Stimulated activated CD8-positive, alpha-beta memory T cell treated with anti-CD3 and anti-CD28 coated beads, Interleukin-12 subunit alpha, Interleukin-12 subunit beta, amount 100 ng/mL, for 1 hour (primary cell): ENCODE measurements at places on chromosomes 13 and 19.

- DNase-seq = no peak
Observed at GRCh38 chr13:23381866-23382265, 51.6 kb downstream of the SACS start.

DNA sequence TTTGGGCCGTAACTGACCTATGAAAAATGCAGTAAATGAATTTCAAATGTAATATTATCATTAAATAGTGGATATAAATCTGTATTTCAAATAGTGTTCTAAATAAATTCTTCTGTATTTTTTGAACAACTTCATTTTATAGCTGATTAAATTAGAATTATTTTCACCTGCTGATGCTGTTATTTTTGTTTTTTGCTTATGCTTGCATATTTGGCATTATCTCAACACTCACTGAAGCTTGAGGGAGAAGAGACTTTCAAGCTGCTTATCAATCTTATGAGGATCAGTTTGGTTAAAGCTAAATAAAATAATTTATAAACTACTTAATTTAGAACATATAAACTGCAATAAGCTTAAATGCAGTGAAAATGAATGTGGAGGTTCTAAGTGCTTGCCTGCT, 251.3 kb upstream of the PCDH9 start:
- DNase-seq = no peak

DNA sequence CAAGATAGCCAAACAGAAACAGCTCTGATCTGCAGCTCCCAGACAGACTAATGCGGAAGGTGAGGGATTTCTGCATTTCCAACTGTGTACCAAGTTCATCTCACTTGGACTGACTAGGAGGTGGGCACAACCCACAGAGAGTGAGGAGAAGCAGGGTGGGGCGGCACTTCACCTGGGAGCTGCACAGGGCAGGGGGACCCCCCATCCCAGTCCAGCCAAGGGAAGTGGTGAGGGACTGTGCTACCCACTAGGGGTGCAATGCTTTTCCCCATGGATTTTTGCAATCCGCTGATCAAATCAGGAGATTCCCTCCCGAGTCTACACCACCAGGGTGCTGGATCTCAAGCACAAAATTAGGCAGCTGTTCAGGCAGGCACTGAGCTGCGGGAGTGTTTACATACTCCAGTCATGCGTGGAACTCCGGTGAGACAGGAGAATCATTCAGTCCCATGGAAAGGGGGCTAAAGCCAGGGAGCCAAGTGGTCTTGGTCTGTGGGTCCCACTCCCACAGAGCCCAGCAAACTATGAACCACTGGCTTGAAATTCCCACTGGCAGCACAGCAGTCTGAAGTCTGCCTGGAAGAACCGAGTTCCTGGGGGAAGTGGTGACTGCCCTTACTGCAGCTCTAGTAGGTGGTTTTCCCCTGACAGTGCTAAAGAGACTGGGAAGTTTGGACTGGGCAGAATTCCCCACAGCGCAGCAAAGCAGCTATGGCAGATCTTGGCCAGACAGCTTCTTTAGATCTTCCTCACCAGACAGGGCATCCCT, 85.1 kb upstream of the UFM1 start:
- no peak for DNase-seq

- no peak for DNase-seq
Observed at GRCh38 chr13:70043685-70044084, 63.9 kb upstream of the ATXN8OS start.

- no peak for DNase-seq
Observed at GRCh38 chr13:43277142-43277541, 253.8 kb downstream of the DNAJC15 start.

- no peak for DNase-seq
Observed at GRCh38 chr19:8320564-8321066, 560 bp downstream of the NDUFA7 start.

- DNase-seq = no peak
Observed at GRCh38 chr19:4012975-4013634, 5.6 kb downstream of the PIAS4 start.

DNA sequence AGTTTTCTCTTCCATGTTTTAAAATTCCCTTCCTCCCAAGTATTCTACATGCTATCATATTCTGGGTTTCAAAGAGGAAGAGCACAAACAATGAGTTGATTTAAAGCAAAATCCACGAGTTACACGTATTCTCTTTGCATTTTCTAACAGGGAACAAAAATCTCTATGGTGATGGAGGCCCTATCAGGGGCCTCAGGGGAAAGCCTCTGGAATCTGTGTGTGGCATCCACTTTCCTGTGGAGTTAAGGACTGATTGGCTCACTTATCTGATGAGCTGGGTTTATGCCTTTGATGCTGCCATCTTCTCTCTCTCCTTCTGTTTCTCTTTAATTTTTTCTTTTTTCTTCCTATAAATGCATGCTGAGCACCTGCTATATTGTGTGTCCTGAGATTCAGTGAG, 14.8 kb downstream of the OLFM4 start:
- DNase-seq = no peak

GRCh38 chr13:77184455-77184854, 142.4 kb downstream of the MYCBP2 start:
- DNase-seq = no peak

DNA sequence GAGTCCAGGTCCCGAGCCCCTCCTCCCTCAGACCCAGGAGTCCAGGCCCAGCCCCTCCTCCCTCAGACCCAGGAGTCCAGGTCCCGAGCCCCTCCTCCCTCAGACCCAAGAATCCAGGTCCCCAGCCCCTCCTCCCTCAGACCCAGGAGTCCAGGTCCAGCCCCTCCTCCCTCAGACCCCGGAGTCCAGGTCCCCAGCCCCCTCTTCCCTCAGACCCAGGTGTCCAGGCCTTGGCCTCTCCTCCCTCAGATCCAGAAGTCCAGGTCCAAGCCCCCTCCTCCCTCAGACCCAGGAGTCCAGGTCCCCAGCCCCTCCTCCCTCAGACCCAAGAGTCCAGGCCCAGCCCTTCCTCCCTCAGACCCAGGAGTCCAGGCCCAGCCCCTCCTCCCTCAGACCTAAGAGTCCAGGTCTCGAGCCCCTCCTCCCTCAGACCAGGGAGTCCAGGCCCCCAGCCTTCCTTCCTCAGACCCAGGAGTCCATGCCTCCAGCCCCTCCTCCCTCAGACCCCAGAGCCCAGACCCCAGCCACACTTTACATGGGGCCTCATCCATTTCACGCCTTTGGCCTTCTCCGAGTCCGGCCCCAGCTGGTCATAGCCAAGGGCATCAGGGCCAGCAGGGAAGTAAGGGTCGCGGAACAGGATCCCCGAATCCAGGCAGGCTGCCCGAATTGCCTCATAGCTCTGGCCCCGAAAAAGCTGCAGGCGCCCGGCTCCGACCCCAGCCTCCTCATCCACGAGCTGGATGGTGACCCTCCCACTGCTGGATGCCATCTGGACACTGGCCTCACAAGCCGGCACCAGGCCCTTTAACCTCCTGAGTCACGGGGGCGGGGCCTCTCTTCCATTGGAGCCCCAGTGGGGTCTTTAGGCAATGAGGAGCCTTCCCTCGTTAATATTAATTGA, 628 bp downstream of the CAPN12 start:
- DNase-seq = no peak

DNA sequence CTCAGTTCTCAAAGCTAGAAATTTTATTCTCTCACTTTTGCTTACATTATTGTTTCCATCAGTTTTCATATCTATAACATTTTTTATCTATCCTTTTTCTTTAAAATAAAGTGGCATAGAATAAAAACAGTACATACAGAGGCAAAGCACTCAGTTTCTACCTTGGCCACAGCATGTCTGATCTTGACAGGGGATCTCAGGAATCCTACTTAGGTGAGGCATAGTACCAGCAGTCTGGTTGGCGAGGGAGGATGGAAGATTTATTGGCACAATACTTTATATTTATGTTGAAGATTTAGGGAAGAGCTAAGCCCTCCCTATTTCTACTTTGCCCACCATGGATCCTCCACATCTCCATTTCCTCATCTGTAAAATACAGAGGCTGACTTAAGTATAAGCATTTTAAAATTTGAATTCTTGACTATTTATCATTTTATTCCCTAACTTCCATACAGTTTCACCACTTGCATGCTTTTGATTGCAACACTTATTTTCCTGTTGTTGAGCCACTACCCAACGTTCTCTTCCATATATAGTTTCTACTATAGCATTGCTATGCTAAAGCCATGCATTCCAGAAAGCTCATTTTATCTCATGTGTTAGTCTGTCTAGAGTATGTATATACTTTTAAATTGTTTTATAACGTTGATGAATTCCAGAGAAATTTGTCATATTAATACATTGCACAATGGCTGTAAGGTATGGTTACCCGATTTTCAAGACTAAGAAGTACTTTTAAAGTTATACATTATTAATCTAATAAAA, 506.7 kb downstream of the KCTD12 start:
- DNase-seq = no peak

DNA sequence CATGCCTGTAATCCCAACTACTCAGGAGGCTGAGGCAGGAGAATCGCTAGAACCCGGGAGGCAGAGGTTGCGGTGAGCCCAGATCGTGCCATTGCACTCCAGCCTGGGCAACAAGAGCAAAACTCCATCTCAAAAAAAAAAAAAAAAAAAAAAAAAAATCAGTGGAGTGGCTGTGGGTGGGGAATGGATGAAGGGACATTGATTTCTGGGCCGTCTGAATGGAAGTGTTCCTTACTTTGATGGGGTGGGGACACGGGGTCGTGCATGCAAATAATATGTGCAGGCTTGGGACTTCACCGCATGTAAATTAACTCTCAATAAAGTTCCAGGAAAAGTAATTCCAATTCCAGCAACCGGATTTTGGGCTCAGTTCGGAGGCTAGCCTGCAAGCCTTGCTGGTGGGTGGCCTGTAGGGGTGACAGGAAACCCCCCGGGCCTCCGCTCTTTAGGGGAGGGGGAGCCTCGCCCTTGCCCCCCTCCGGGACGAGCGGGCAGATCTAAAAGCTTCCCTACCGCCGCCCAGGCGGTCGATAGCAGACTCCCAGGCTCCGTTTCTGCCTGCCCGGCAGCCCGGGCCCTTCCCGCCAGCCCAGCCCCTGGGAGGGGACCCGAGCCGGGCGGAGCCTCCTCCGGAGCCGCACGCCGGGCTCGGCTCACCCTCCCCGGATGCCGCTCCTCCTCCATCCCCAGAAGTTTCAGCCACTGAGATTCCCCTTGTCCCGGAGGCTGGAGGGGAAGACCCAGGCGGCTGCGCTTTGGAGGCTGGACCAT, 48.0 kb upstream of the ADGRE5 start:
- no peak for DNase-seq

- DNase-seq = no peak
Observed at GRCh38 chr19:3386447-3387234, 20.3 kb downstream of the NFIC start.

DNA sequence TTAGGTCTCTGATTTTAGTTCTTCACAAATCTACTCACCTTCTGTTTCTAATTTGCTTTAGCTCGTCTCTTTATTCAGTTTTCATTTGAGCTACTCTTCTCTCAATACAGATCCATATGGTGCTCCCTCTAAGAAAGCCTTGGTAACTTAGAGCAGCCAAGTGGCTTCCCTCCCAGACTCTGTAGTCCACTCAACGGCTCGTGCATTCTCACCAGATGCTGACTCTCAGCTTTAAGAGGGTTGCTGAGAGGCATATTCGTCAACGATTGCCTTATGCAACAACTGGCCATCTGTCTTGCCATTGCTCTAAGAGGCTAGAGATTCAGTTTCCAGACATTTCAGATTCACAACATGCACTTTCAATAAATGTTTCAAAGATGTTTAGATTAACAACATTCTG, 785.8 kb upstream of the SLC10A2 start:
- no peak for DNase-seq

DNA sequence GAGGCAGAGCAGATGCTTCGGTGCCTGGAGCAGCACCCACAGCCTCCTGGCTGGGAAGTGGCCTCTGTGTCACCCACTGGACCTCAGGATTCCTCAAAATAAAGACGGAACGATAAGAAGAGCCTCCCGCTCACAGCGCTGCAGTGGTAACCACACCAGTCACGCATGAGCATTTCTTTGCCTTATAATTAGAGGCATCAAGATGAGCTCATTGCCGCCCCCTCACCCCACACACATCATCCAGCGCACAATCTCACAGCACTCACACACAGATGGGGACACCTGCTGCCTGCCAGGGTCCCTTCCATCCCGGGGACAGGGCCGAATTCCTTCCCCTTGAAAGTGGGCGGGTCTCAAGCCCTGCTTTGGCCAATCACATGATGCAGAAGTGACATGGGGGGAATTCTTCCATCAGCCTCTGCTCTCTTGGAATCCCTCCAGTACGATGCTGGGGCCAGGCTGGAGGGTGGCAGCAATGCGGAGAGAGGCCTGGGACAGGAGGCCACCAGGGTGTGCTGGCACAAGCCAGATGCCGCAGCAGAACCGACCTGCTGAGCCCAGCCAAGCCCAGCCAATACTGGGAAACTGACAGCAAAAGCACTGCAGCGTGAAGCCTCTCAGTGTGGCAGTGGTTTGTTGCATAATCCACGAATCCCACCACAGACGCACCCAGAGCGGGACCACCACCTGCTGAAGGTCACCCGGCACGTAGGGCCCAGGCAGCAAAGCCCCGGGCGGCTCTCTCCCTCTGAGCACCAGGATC, 16.0 kb downstream of the PIP5K1C start:
- DNase-seq = no peak

- DNase-seq = no peak
Observed at GRCh38 chr13:110910013-110910890, 4.6 kb downstream of the ANKRD10 start.

DNA sequence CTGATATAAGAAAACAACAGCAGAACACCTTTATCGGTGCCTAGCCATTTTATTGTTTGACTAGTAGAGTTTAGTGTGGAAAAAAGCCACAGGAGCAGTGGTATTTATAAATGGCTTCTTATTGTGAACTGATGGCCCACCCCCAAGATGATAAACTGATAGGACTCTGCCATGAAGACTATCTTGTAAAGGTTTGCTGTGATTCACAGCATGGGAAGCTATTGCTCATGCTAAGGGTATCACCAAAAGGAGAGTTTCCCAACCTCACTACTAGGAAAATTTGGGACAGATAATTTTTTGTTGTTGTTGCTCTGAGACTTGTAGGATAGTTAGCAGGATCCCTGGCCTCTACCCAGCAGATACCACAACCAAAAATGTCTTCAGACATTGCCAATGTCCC, 12.0 kb upstream of the SLC7A1 start:
- DNase-seq = no peak

GRCh38 chr13:112350300-112350699, 25.9 kb upstream of the SPACA7 start:
- no peak for DNase-seq

GRCh38 chr19:10895920-10896319, 24.6 kb downstream of the CARM1 start:
- DNase-seq = no peak

- no peak for DNase-seq
Observed at GRCh38 chr13:113926951-113927660, 46.8 kb downstream of the C13orf46 start.

DNA sequence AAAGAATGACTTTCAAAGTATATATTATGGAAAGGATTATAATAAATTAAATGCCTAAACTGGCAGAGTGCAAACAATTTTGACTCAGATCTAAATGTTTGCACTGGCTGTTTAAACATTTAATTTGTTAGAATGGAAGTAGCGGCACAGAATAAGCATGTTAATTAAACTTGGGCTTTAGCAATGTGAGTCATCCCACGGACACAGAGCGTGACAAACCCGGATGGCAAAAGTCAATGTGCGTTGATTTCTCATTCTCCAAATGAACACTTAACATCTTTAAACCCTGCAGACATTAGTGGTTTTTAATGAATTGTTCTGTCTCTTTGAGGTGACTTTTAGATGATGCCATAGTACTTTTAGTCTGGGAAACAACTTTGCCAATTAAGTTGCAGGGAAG, 38.4 kb downstream of the PCDH8 start:
- no peak for DNase-seq

GRCh38 chr19:17385878-17386611, 8.0 kb downstream of the CCDC194 start:
- DNase-seq = peak; percentile 44
